ENCODE measurements at places on chromosomes 1 and 21. TPM values are rescaled to one million over a fixed set of nuclear protein-coding genes. Genes with fewer than 3 reads are reported as not detected.

OR2G6 gene
- total RNA-seq = not detected

WLS gene
- total RNA-seq = not detected

TAS1R1 gene
- total RNA-seq = 1.4 TPM

ALX3 gene
- not detected for total RNA-seq

DLGAP3 gene
- 0.06 TPM for total RNA-seq

ORC1 gene
- 23.5 TPM for total RNA-seq

ADCY10 gene
- 0.02 TPM for total RNA-seq

LDLRAD1 gene
- total RNA-seq = 1.2 TPM

PTCH2 gene
- total RNA-seq = 0.60 TPM

CYP4Z1 gene
- not detected for total RNA-seq

GPR61 gene
- not detected for total RNA-seq

PRMT6 gene
- 15.8 TPM for total RNA-seq

MYOG gene
- total RNA-seq = not detected

BRINP3 gene
- not detected for total RNA-seq

Measured in HepG2 (cell line).